ENCODE measurements at places on chromosomes 7 and 10.
A peak's percentile ranks its signal among the peaks of the same experiment; 100 is the strongest.

DNA sequence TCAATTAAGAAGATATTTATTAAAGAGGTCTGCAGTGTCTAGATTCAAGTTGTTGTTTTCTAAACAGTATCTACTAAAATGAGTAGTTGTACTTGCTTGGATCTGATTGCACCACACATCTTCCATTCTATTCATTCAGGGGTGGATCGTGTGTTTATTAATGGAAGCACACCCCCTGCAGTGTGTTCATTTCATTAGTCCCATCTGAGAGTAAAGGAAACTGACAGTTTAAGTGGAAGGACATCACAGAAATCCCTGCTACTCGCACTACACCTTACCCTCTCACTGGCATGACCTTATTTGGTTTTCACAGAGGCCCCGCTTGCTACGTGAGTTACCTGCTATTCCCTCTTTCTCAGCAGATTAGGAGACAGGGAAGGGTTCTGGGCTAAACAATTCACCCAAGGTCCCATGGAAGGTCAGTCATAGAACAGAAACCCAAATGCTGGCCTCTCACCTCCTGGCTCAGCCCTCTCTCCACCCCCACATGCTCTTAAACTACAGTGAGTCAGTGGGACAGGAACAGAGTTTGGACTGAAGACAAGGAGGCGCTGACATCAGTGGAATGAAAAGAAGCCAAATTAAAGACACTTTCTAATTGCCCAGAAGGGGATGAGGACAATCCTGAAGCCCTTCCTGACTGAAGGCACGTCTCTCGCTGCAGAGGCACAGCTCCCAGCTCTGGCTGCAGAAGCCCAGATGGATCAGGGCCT, 369.2 kb upstream of the NRP1 start:
- no peak for DNase-seq

GRCh38 chr7:5596046-5596895, 172.6 kb upstream of the TNRC18 start:
- DNase-seq, result no peak

- no peak for DNase-seq
Observed at GRCh38 chr10:124289851-124290795, 128.6 kb downstream of the OAT start.

GRCh38 chr7:140640060-140640637, 464 bp downstream of the DENND2A start:
- DNase-seq, result no peak

DNA sequence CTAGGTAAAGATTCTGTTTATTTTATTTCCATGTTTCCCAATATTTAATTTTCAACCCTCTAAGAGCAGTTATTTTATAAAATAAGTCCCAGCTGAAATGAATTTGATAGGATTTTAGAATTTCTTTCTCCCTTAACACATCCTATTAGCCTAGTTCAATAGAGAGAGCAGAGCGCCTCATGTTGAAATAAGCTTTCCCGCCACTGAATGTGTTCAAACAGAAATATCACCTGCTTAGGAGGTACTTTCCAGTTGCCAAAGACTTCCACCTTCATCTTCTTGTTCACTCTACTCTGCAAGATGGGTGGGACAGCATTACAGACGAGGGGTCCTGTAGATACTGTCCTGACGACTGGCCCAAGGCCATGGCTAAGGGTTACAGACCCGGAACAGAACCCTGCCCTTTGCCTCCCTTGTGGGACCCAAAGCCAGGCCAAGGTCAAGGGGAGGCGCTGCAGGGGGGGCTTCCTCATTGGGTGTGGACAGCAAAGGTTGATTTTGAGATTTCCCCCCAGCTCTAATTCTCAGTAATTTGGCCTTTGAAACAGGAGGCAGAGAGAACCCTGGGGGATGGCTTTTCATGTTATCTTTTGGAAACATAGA, 62.0 kb downstream of the PARP12 start:
- no peak for DNase-seq

GRCh38 chr10:97427571-97428179, 1.7 kb downstream of the PGAM1 start:
- no peak for DNase-seq

DNA sequence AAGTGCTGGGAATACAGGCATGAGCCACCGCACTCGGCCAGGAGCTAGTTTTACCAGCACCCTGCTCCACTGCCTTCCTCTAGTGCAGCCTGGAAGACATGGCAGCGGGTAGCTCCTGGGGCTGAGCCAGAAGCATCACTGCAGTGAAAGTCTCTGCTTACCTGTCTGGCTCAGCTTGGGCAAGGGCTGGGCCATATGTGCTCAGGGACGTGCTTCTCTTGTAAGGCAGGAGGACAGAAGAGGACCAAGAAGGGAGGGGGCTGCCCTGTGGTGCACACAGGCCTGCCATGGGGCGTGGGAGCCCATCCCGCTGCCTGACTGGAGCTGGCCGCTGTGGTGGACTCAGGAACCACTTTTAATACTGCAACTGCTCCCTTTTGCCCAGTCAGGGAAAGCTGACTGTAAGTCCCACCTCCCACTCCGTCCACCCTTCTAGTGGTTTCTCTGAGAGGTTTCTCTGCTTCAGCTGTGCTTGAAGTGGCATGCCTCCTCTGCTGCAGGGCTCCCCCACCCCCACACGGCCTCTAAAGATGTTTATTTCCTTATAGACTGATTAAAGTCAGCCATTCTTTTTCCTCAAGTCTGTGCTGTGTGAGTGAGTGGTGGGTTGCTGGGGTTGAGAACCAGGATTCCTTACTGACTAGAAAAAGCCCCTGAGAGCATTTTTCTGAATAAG, 25.3 kb upstream of the C10orf95 start:
- no peak for DNase-seq

GRCh38 chr10:44300666-44301649, 83.9 kb downstream of the CXCL12 start:
- no peak for DNase-seq

GRCh38 chr7:85381212-85381611, 194.4 kb upstream of the SEMA3D start:
- DNase-seq, result no peak

DNA sequence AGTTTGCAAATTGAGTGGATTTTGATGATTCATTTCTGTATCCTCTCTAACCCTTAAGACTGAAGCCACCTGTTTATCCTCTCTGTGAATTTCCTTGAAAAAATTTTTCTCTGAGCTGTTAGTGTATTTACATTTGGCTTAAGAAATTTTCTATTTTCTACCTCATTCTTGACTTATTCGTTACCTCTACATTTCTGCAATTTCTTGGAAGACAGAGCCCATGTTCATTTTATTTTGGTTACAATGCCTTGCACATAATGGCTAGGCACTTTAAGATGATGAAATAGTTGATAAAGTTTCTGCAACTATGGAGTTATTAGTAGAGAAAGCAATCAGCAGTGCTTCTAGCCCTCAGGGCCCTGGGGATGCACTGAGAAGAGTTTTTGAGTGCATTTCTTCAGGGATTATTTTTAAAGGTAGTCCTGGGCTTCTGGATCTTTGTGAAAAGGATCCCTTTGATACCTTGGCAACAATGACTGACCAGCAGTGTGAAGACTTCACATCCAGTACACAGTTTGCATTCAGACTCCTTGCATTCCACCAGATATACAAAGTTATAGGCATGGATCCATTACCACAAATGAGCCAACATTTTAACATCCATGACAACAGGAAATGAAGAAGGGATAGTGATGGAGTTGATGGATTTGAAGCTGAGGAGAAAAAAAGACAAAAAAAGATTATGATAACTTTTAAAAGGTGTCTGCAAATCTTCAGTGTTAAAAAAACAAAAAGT, 68.2 kb downstream of the CH25H start:
- no peak for DNase-seq

GRCh38 chr7:115476671-115477181, 553.8 kb downstream of the TFEC start:
- DNase-seq, result peak; percentile 93

DNA sequence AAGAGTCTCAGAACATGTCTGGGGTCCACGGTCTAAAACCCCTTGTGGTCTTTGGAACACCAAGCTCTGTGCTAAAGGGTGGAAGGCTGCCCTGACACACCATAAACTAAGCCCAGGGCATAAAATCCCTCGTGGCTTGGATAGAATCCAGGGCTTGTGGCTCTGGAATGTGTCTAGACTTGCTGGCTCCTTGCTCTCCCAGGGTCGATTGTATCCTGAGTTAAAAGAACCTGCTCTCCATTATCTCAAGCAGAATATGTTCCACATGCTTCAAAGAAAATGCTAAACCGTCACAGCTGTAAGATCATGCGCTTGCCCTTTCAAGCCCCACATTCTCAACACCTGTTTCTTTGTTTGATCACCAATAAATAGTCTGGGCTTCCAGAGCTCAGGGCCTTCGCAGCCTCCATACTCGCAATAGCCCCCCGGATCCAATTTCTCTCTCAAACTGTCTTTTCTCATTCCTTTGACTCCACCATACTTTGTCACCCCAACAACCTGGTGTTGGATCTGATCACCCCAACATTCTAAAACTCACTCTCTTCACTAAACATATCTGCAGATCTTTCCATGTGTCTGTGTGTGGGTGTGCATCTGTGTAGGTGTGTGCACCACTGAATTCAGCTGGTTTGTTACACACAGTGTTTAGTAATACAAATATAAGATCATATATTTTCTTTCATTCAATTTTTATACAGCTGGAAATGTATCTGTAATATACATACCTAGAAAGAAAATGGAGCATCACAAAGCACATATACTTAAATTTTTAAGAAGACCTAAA, 238.5 kb downstream of the ZMYND11 start:
- DNase-seq, result peak; percentile 2

DNA sequence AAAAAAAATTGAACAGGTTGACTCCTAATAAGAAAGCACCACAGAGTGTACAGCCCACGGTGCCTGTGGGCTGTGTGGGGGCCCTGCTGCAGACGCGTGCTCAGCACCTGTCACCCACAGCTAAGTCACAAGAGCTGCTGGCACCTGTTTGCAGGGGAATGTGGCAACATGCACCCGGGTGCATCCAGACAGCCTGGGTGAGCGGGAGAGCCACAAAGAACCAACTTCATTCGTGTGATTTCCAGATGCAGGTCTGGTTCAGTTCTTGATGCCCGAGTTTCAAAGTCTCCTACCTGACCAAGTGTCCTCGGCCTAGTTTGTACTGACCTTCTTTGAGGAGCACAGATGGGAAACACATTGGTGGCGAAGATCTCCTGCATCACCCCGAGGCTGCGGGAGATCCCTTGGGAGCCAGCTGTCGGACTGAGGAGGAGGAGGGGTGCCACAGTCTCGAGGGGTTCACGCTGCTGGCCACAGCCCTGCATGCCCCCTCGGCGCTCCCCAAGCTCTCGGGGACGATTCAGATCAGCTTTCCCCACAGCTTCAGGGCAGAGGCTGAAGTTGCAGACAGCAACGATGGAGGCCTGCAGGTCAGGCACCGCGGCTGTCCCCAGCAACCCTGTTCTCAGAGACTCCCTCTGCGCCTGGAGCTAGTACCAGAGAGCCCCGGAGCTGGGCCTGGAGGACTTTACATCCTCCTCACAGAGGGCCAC, 35.3 kb downstream of the AMZ1 start:
- DNase-seq, result no peak

GRCh38 chr10:118851062-118852035, 96.6 kb upstream of the CACUL1 start:
- DNase-seq, result no peak

- no peak for DNase-seq
Observed at GRCh38 chr7:368651-369475, 78.9 kb downstream of the FOXL3 start.

- DNase-seq, result no peak
Observed at GRCh38 chr10:49219248-49219647, 31.1 kb upstream of the TMEM273 start.

DNA sequence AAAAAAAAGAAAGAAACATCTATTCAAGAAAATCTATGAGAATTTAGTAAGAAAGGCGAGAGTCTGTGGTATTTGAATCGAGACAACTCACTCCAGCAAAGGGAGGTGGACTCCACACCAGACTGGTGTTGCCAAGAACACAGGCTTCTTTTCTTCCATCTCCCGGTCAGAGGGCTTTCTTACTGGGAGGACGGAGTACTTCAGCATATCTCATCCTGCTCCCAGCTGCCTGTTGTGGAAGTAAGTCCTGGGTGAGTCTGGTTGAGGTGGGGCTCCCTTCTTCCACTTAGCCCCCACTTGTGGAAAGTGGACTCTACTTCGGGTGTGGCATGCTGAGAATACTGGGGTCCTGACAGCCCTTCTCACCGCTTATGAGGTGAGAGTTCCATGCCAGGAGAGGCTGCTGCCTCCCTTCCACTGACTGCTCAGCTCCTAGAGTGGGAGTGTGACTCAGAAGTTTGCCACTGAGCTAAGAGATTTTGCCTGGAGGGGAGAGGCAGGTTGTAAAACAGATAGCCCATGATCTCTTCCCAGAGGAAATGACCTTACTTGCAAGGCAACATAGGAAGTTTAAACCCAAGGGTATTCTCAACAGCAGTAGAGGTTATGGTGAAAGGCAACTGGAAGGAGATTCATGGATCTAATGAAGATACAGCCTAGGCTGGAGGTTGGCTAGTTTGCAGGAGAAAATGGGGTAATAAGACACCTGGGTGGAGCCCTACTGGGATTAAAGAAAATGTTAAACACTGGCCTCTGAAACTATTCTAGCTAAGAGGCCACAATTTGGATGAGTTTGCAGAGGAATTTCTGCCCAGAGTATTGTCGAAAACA, 3.5 kb upstream of the NACAD start:
- no peak for DNase-seq

DNA sequence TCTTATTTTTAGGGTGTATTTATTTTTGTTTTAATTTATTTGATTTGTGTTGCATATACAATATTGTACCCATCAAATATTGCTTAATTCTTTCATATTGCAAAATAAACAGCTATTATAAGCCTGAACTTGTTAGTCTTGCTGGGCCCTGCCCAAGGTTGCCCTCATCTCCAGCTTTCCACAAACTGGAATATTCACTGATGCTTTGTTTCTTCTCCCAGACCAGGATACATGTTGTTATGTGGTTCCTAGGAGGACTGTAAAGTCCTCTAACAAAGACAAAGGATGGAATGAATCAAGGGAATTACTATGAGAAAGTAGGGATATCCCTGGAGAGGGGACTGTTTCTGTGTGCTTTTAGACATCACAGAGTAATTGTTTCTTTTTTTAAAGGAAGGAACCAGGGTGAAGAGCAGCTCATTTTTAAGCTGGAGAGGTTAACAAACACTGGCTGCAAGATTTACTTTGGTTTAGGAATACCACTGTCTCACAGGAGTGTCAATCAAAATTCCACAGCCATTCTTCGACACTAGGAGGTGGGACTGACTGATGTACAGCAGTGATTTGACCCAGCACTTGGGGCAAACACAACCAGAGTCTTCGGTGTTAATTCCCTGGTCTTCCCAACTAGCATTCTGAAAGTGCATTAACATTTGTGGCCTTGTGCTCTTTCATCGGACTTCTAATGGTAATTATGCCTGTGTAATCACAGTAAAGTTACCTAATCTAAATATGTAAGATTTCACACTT, 14.8 kb upstream of the CD36 start:
- DNase-seq, result no peak

DNA sequence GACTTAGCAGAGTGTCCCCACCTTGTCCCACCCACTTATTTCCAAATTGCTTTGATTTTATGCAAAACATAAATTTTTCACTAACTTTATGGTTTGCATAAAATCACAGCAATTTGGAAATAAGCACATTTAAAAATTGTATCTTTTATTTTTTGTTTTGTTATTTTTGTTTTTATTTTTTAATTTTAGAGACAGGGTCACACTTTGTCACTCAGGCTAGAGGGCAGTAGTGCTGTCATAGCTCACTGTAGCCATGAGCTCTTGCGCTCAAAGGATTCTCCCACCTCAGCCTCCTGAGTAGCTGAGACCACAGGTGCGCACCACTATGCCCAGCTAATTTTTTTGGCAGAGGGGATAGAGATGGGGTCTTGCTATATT, 43.2 kb downstream of the APBB1IP start:
- DNase-seq, result no peak
